ENCODE measurements at places on chromosomes 7 and 10. TPM values are rescaled to one million over a fixed set of nuclear protein-coding genes. Genes with fewer than 3 reads are reported as not detected.

AS3MT gene
- total RNA-seq = 0.22 TPM

LIPF gene
- not detected for total RNA-seq

OGDHL gene
- not detected for total RNA-seq

PITX3 gene
- not detected for total RNA-seq

GRCh38 chr7:3787717-3788264 is 486.7 kb downstream of the SDK1 start:
- DNase-seq = no peak
- no peaks in the 10 kb centered on the region for H3K4me1 ChIP-seq
- H3K27ac ChIP-seq = no peak overlapping the region
- no peak overlapping the region for H3K4me3 ChIP-seq
- no peaks in the 10 kb centered on the region for H3K36me3 ChIP-seq

- DNase-seq = no peak
- H3K27ac ChIP-seq = no peak overlapping the region
- no peaks in the 10 kb centered on the region for H3K4me1 ChIP-seq
- H3K36me3 ChIP-seq = no peaks in the 10 kb centered on the region
Observed at GRCh38 chr7:16202303-16202702, 219.0 kb downstream of the CRPPA start.

DNA sequence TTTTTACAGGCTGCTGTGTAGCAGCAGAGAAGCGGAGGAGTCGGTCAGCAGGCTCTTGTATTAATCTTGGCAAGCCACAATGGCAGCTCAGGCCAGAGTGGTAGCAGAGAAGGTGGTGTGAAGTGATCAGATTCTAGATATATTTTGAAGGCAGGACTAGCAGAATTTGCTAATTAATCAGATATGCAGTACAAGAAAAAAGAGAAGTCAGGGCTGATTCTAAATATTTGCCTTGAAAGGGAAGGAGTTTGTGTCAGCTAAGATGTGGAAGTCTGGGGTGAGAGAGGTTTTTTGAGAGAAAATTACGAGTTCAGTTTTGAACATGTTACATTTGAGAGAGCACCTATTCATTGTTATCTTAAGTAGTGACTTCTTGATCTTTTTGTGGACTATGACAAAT is 176.3 kb downstream of the WNT2 start:
- no peak overlapping the region for H3K27ac ChIP-seq
- no peak overlapping the region for H3K4me3 ChIP-seq
- DNase-seq = no peak
- H3K27me3 ChIP-seq = no peaks in the 10 kb centered on the region
- H3K36me3 ChIP-seq = no peaks in the 10 kb centered on the region

GRCh38 chr7:5691606-5692005 is 89.9 kb downstream of the RNF216 start:
- no peak for DNase-seq
- peak overlapping the region; percentile 3 for H3K4me3 ChIP-seq
- H3K27me3 ChIP-seq = no peaks in the 10 kb centered on the region
- H3K4me1 ChIP-seq = peaks cover 54% of the 10 kb centered on the region
- peaks cover 3% of the 10 kb centered on the region for H3K36me3 ChIP-seq

DNA sequence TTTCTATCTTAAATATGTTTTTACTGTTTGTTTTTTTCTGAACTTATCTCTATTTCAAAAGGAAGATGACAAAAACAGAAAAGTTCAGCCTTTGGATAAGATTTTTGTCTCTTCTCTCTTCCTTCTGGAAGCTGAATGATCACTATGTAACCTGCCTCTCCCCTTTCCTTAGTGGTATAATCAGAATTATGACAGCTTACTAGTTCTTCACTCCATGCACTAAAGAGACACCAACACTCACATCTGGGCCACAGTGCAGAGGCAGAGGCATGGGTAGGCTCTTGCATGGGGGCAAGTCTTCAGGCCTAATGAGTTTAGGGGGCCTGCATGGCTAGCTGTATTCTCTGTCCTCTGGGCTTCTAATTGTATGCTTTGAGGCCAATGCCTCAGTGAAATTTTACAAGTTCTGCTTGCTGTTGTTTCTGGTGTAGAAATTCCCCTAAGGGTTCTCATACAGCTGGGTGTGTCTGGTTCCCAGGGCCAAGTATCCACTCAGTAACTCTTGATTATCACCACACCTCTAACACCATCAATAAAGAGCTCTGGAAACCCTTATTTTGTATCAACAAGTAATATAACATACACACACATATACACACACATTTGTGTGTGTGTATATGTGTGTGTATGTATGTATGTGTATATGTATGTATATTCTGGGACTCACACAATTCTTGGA is 96.8 kb upstream of the POM121L12 start:
- H3K4me3 ChIP-seq = no peak overlapping the region
- H3K27ac ChIP-seq = no peak overlapping the region
- H3K27me3 ChIP-seq = no peaks in the 10 kb centered on the region
- no peaks in the 10 kb centered on the region for H3K36me3 ChIP-seq
- H3K4me1 ChIP-seq = no peaks in the 10 kb centered on the region

GRCh38 chr7:76198202-76198601 is 3.5 kb upstream of the SRRM3 start:
- H3K27me3 ChIP-seq = 0 out of 2 replicates have a peak, but pooled peaks cover 3% of the 10 kb centered on the region
- H3K36me3 ChIP-seq = no peaks in the 10 kb centered on the region
- H3K27ac ChIP-seq = no peak overlapping the region
- DNase-seq = no peak
- no peak overlapping the region for H3K4me3 ChIP-seq

GRCh38 chr7:92609921-92610518 is 19.8 kb upstream of the FAM133B start:
- DNase-seq = no peak
- H3K4me3 ChIP-seq = no peak overlapping the region
- H3K27ac ChIP-seq = no peak overlapping the region
- H3K27me3 ChIP-seq = no peaks in the 10 kb centered on the region
- no peaks in the 10 kb centered on the region for H3K36me3 ChIP-seq
- no peaks in the 10 kb centered on the region for H3K4me1 ChIP-seq

GRCh38 chr10:126157189-126157588 is 231.1 kb downstream of the ADAM12 start:
- H3K4me1 ChIP-seq = no peaks in the 10 kb centered on the region
- H3K36me3 ChIP-seq = no peaks in the 10 kb centered on the region
- no peak overlapping the region for H3K27ac ChIP-seq
- no peak for DNase-seq
- H3K27me3 ChIP-seq = no peaks in the 10 kb centered on the region
